ENCODE measurements at places on chromosomes 4 and X.

GRCh38 chrX:17876135-17876534 lies 15.0 kb upstream of the RAI2 start:
- no peak for DNase-seq

DNA sequence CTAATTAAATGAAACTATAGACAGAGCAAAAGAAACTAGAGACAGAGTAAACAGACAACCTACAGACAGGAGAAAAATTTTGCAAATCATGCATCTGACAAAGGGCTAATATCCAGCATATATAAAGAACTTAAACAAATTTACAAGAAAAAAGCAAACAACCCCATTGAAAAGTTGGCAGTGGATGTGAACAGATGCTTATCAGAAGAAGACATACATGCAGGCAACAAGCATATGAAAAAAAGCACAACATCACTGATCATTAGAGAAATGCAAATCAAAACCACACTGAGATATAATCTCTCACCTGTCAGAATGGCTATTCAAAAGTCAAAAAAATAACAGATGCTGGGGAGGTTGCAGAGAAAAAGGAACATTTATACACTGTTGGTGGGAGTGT lies 14.8 kb downstream of the ZNF280C start:
- DNase-seq: no peak

- DNase-seq: no peak
Measured at GRCh38 chr4:108113229-108113628, 55.5 kb downstream of the LEF1 start.

- no peak for DNase-seq
Measured at GRCh38 chr4:111610681-111611080, 534.6 kb upstream of the FAM241A start.

DNA sequence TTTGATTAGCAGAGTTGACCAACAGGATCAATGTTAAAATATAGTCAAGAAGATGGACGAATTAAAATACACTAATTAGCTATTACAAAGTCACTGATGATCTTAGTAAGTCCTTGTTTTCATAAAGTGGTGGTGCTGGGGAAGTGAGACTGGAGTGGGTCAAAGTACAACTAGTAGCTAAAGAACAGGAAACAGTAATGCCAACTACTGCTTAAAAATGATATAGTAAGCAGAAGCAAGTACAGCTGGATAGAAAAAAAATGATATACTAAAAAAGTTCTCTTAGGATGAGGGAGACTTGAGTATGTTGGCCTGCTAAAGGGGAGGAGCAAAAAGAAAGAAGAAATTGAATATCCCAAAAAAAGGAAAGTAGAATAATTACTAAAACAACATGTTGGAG lies 580.8 kb upstream of the FTHL17 start:
- DNase-seq: no peak

DNA sequence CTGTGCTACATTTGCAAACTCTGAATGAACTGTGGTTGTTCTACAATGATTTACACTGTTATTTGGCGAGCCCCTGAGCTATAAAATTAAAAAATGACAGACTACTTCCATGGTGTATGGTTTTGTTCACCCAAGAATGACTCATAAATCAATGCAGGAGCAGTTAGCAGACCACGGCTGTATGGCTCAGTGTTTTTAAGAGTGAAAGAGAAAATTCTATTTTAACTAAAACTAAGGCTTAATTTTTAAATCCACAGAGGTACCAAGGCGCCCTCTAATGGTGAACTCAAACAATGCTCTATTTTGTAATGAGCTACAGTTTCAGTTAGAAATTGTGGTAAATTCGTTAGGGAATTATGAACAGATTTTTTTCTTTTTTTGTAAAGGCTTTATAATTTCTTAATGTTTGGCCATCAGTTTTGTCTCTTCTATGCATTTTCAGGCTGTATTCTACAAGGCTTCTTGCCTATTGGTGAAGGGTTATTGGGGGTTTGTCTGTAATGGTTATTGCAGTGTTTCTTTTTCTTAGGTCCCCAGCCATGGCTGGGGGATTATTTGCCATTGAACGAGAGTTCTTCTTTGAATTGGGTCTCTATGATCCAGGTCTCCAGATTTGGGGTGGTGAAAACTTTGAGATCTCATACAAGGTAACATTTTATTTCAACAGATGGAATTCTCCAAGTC lies 32.5 kb downstream of the HMGB2 start:
- no peak for DNase-seq

- no peak for DNase-seq
Measured at GRCh38 chr4:39802005-39802404, 104.1 kb downstream of the UBE2K start.

DNA sequence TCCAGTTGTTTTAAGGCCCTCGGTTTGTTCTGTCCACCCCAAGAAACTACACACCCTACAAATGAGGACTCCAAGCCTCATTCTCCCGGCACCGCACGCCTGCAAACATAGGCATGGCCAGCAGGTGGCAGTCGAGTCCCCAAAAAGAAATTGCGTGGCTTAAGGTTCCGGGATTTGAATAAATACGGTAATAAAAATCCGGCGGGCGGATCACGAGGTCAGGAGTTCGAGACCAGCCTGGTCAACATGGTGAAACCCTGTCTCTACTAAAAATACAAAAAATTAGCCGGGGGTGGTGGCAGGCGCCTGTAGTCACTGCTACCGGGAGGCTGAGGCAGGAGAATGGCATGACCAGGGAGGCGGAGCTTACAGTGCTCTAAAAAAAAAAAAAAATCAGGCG lies 21.8 kb upstream of the CSF2RA start:
- DNase-seq: peak; percentile 61

DNA sequence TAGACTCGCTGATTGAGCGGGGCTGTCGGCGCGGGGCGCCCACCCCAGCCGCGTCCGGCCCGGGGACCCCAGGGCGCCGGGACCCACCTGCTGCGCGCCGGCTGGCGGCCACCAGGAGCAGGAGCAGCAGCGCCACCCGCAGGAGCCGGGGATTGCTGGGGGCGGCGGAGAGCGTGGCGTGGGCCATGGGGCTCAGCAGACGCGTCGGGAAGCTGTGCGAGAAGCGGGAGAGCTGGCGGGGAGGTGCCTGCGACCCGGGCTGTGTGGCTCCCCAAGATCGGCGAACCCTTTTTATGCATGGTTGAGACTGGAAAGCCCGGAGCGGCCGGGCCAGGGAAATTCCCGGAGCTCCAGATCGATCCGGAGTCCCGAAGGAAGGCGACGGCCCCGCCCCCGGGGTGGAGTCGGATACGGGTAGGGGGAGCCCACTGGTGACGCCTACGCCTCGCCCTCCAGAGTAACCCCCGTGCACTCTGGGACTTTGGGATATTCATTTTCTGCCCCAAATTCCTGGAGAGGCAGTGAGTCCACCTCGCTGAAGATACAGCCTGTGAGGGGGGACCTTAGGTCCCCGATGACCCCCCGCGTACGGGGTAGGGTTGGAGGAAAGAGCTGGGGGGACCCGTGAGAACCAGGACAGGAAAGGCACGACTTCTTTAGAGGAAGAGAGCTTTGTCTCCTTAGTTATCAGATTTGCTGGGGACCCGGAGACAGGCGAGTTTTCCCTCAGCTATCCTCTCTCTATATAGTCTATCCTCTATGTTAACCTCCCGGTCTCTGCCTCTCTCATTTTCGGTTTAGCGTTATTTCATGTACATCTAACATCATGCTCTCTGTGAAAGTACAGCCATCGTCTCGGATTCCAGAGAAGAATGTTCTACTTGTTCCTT lies at the start of gene CXCL3:
TSS of gene CXCL3 (minus strand) at position 265 of the 890 bp plus-strand sequence. CDS start at position 187, 78 bp downstream.
- no peak for DNase-seq

GRCh38 chrX:155020591-155020990 lies 1.9 kb downstream of the F8 start:
- no peak for DNase-seq

GRCh38 chr4:66465111-66465510 lies 794.8 kb upstream of the EPHA5 start:
- no peak for DNase-seq

GRCh38 chrX:119738742-119739141 lies 19.6 kb upstream of the SOWAHD start:
- DNase-seq: no peak

GRCh38 chrX:132033166-132033565 lies 10.1 kb downstream of the STK26 start:
- DNase-seq: no peak

- DNase-seq: no peak
Measured at GRCh38 chrX:114599911-114600310, 16.0 kb downstream of the HTR2C start.
